ENCODE measurements at places on chromosomes 7 and 10. TPM values are rescaled to one million over a fixed set of nuclear protein-coding genes. Genes with fewer than 3 reads are reported as not detected.

Gene NUTM2B
- not detected for total RNA-seq

GRCh38 chr10:116699471-116700150, 42.8 kb downstream of the HSPA12A start:
- no peak for ATAC-seq

DNA sequence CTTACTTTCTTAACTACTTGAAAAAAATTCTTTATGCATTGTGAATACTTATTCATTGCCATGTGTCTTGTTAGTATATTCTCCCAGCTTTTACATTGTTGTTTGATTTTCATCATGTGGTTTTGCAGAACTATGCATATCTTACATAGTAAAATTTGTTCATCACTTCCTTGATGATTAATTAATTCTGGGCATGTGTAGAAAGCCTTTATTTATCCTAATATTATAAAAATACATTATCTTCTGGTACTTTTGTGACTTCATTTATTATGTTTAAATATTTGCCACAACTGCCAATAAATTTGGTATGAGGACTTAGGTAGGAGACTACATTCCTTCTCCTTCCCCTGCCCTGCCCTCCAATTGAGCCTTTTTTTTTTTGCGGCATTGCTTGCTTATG, 166.0 kb upstream of the ZNF32 start:
- ATAC-seq: no peak

DNA sequence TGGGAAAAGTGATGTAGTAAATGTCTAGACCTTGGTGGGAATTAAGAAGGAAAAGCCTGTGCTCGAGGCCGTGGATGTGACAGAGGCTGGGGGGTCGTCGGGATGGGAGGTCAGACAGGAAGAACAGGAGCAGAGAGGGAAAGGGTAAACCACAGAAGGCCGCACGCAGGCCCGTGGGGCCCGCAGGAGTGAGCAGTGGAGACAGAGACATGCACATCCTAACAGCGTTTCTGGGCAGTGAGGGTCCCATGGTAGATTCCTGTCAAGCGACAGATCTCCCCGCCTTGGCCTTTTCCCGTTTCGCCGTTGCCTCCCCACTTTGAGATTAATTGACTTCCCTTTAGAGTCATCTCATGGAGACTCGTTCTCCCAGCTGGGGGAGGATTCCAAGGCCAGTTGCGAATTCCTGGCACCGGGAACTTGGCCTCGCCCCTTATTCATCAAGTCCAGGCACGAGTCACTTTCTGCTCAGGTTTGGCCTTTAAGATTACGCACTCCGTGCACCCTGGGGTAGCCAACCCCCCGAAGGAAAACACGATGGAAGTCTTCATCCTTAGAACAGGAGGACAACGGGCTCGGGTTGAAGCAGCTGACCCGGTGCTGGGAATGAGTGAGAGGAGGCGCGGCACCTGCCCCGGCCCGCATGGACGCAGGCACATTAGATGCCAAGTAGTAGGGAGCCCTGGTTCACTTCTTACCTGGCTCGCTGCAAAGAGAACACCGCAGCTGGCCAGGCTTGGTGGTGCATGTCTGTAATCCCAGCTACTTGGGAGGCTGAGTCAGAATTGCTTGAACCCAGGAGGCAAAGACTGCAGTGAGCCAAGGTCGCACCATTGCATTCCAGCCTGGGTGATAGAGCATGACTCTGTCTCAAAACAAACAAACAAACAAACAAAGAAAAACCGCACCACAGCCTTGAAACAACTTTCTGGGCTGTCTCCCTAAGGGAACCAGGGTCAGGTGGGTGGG, 315.2 kb upstream of the SHH start:
- no peak for ATAC-seq

DNA sequence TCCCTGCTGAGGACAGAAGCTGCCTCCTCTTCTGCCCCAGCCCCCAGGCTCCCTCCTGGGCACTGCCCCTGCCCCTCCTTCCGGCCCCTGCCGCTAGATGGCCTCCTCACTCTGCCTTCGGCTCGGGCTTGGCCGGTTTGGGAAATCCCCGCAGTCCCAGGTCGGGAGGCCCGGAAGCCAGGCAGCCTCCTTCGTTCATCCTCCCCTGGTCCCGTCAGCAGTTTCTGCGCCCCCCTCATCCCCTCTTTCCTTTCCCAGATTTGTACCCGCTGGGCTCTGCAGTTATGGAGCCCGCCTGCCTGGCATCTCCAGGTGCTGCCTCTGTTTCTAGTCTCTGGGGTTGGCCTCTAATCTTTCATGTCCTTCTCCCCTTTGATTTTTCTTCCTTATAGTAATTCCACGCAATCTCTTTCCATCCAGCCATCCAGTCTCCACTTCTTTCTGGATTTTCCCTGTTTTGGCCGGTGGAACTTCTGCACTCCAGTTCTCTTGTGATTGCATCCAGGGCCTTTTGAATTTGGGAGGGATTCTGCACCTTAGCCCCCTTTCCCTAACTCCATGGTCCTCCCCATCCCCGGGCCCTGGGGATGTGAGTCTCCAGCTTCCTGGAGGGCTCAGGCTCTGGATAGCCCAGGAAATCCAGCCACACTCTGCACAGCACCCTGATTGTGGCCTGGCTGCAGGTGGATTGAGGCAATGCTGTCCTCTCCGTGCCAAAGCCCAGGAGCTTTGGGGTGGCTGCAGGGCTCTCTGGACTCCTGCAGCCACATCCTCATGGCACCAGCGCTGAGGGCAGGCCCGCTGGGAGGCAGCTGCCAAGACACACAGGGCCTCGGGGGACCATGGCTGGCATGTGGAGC, 3.3 kb upstream of the SHH start:
- ATAC-seq: no peak

GRCh38 chr7:116683786-116684185, 11.8 kb downstream of the MET start:
- ATAC-seq: no peak
